ENCODE measurements at places on chromosomes 3 and 15.

DNA sequence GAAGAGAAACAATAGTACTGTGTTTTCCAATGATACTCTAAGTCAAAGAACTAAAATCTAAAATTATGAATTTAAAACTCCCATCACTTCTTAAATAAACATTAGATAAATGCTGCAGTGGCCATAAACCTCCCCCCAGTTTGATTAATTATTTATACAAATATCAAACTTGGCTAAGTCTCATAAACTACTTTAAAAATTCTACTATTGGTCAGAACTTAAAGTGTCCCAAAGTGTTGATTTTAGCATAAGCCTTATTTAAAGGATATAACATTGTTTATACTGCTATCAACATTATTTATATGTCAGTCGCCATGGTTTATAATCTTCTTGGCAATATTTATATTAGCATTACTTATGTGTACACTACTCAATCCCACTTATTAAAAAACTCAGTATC is 132.4 kb downstream of the SCAPER start:
- DNase-seq = no peak

DNA sequence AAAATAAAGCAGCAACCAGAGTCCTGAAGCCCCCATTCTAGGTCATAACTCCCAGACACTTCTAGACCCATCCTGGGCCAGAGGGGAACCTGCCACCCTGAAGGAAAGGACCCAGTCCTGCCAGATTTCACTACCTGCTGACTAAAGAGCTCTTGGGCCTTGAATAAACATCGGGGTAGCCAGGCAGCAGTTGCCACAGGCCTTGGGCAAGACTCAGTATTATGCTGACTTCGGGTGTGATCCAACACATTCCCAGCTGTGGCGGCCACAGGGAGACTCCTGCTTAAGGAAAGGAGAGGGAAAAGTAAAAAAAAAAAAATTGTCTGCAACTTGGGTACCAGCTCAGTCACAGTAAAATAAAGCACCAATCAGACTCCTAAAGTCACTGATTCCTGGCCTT is 23.8 kb downstream of the NEDD4 start:
- DNase-seq = no peak

GRCh38 chr3:186255703-186256331 is 106.2 kb downstream of the DGKG start:
- DNase-seq = peak; percentile 33

GRCh38 chr15:78726870-78727551 is 84.3 kb downstream of the ADAMTS7 start:
- no peak for DNase-seq

DNA sequence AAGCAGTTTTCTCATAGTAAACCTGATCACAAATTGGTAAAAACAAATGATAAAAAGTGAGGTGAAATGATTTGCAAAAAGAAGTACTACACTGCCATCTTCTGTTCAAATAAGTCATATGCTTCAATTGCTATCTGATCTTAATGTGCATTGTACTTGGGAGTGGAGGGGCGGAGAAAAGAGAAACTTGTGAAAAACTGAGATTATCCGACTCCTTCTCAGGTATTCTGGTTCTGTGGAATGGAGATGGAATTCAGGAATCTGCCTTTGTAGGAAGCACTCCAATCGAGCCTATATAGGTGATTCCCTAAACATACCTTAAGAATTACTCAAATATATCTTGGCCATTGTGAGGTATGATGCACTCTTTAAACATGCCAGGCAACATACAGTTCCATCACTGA is 180.6 kb downstream of the CHL1 start:
- peak; percentile 11 for DNase-seq

DNA sequence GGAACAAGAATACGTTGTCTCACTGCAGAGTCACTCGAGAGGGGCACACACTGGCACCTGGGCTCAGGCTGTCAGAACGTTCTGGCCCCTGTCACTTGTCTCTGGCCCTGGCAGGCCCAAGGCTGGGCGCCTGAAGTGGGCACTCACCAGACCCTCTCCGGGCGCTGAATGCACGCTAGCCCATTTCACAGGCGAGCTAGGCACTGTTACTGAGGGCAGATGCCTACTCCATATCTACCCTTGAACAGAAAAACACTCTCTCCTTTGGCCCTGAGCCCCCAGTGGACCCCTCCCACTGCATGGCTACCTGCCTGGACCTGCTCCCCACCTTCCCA is 42.3 kb upstream of the IQSEC1 start:
- no peak for DNase-seq
